GM23248 (cell line): ENCODE measurements at places on chromosomes 3 and 15. TPM values are rescaled to one million over a fixed set of nuclear protein-coding genes. Genes with fewer than 3 reads are reported as not detected.
A peak's percentile ranks its signal among the peaks of the same experiment; 100 is the strongest.

DNA sequence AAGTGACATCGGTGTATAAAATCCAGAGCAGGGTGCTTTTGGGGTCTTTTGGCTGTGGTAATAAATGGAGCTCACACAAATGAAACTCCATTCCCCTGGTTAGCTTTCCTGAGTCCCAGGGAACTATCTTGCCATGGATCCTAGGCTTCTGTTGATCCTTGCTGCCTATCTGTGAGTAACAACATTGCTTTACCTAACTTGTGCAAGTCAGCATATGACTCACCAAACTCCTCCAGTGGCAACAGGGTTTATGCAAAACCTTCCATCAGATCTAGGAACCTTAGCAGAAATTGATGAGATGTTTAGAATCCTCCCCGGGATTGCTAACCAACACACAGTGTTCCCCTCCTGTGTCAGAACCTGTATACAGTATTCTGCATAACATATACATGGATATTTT lies 105.4 kb downstream of the SCAPER start:
- H3K4me3 ChIP-seq: no peak overlapping the region
- peak; percentile 80 for DNase-seq
- H3K27ac ChIP-seq: no peak overlapping the region
- H3K36me3 ChIP-seq: no peaks in the 10 kb centered on the region; the same call in 1 of the 2 replicates

DNA sequence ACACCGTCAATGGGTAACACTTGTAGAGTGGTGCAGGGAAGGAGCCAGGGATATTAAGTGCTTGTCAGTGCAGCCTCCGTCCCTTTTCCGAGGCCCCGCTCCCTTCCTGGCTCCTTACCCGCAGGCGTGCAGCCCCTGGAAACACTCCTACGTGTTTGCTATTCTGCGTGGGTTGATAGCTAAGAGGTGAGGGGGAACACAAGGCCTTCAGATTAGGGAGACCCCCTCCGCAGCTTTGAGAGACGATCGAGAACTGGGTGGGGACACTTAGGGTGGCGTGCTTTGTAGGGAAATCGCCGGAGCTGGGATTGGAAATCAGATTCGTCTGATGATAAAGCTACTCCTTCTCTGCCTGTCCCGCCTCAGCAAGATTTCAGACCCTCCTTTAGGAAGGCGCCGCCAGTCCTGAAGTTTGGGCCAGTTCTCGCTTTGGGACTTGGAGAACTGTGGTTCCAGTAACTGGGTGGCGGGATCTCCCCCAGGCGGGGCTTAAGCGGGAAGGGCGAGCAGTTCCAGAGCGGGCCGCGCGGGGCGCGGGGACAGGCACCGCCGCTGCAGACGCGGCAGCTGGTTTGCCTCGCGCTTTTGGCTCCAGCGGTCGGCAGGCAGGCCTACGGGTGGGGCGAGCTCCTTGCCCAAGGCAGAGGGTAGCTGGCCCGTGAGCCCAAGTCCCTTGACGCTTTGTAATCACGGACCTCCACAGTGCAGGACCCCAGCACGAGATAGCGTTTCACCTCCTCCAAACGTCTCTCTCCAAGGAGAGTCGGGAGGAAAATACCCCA lies 8.0 kb upstream of the FAM107A start:
- H3K36me3 ChIP-seq: no peaks in the 10 kb centered on the region
- peak; percentile 91 for DNase-seq
- peak overlapping the region; percentile 84 for H3K4me3 ChIP-seq
- peaks cover 20% of the 10 kb centered on the region for H3K27me3 ChIP-seq

DNA sequence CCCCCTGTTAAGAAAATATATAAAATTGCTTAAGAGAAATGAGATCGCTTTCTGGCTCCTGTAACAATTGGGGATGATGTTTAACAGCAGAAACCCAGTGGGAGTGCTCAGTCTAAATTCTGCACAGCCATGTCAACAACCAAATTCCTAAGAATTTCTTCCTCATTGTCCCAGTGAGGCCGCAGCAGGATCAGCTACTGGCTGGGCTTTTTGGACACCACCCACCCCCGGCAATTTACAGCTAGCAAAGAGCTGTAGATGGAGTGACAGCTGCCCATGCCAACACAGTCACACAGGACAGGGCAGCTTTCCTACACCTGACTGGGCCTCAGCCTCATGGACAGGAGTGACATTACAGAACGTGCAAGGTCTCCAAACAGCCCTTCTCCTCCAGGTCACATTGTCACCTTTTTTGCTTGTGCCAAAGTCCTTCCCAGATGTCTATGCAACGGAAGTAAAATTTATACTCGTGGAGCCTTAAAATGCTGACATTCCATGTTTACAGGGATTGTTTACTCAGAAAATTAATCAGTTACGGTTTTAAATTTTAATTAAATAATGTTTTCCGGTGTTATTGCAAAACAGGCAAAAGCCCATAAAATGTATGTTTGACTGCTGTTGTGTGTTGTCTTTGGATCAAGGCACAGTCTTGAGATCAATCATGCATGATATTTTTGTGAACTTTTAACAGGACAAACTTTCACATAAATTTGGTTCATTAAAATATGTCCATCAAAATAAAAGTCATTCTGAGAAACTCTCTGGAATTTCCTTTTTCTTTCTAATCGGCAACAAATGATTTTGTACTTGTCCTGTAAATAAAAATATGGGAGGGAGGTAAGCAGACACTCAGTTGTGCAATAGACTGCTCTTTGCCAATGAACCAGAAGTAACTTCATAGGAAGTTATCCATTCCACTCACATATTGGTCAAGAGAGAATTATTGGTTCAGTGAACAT lies 943.2 kb downstream of the MCTP2 start:
- no peak overlapping the region for H3K4me3 ChIP-seq
- peak; percentile 44 for DNase-seq
- no peaks in the 10 kb centered on the region for H3K36me3 ChIP-seq

DNA sequence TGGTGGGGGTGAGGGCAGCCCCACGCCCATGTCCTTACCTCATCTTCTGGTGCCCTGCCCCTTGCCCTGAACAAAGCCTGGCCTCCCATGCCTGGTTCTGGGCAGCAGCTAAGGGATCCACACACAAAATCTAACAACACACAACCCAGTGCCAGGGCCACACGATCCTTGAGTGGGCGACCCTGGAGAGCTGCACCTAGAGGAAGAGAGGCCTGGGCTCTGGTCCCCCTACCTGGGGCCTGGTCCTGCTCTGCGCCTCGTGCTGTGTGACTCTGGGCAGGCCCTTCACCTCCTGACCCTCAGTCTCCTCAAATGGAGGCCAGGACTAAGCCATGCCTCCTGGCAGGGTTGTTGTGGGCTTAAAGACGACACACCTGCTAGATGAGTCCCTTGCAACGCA lies 20.0 kb upstream of the C3orf22 start:
- H3K4me3 ChIP-seq: no peak overlapping the region
- no peaks in the 10 kb centered on the region for H3K4me1 ChIP-seq
- H3K36me3 ChIP-seq: no peaks in the 10 kb centered on the region
- DNase-seq: no peak
- peaks cover 6% of the 10 kb centered on the region; the same call in 1 of the 2 replicates for H3K27me3 ChIP-seq

DNA sequence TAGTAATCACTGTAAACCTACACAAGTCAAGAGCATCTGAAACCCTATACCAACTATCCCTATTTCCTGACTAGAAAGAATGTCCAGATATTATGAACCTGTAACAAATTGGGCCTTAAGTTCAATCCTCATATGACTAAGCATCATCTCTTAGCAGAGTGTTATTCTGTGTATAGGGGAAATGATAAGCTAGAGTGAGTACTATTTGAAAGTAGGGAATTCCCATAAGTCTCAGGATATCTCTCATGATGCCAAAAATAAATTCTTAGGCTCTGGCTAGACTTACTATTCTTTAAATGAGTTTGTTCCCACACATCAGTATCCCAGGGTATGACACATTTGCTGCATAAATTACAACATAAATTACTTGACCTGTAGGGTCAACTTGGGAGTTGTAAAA lies 15.3 kb downstream of the MRPL47 start:
- H3K4me3 ChIP-seq: no peak overlapping the region
- DNase-seq: peak; percentile 23
- H3K27me3 ChIP-seq: no peaks in the 10 kb centered on the region
- H3K27ac ChIP-seq: no peak overlapping the region
- H3K36me3 ChIP-seq: peaks cover 80% of the 10 kb centered on the region

- peaks cover 15% of the 10 kb centered on the region for H3K4me1 ChIP-seq
- H3K4me3 ChIP-seq: no peak overlapping the region
- DNase-seq: no peak
- H3K27ac ChIP-seq: no peak overlapping the region
Observed at GRCh38 chr3:23952646-23953045, 7.6 kb downstream of the NR1D2 start.

GRCh38 chr3:140530131-140530530 lies 147.7 kb upstream of the TRIM42 start:
- no peak for DNase-seq
- H3K27me3 ChIP-seq: no peaks in the 10 kb centered on the region; the same call in 1 of the 2 replicates
- no peak overlapping the region for H3K4me3 ChIP-seq
- H3K27ac ChIP-seq: no peak overlapping the region

DNA sequence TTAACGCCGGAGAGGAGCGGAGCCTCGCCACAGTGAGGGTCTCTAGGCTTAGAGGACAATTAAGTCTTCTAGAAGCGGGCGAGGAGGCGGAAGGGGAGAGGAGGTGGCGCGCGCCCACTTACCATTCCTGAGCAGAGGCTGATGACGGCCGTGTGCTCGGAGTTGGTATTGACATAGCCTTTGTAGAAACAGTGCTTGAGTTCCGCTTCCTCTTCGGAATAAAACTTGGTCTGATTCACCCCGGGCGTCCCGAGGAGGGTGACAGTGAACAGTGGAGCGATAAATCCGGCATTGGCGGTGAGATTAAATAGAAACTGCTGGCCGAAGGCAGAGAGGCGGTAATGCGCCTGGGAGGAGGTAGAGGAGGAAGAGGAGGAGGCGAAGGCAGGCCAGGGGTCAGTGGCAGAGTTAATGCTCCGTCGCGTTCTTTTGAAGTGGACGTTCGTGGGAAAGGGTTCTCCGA lies 1.3 kb downstream of the ADAMTS9 start:
- H3K4me1 ChIP-seq: 0 out of 2 replicates have a peak, but pooled peaks cover 5% of the 10 kb centered on the region
- peak overlapping the region; percentile 91 for H3K4me3 ChIP-seq
- H3K27ac ChIP-seq: peak overlapping the region; percentile 87
- no peaks in the 10 kb centered on the region for H3K27me3 ChIP-seq

- DNase-seq: no peak
- no peaks in the 10 kb centered on the region for H3K27me3 ChIP-seq
- no peak overlapping the region for H3K4me3 ChIP-seq
- no peak overlapping the region for H3K27ac ChIP-seq
- peaks cover 12% of the 10 kb centered on the region for H3K4me1 ChIP-seq
Observed at GRCh38 chr3:53039376-53039752, 6.5 kb downstream of the SFMBT1 start.

DNA sequence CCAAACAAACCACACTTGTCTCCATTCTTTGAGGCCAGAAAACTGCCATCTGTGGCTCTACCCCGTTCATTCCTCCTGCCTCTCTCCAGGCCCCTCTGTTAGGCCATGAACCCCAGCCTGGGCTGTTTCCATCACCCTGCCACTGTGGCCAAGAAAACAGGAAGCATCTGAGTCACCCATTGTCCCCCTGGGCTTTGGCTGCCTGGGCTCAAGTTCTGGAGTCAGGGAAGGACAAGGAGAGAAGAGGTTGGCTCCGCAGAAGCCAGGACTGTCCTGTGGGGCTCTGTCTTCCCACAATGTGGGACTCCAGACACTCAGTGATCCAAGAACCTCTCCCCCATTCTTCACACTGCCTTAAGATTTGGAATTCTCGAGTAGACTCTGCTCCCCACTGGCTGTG lies 14.8 kb upstream of the LCTL start:
- H3K36me3 ChIP-seq: no peaks in the 10 kb centered on the region
- no peak overlapping the region for H3K27ac ChIP-seq
- H3K27me3 ChIP-seq: no peaks in the 10 kb centered on the region
- no peak overlapping the region for H3K4me3 ChIP-seq
- peaks cover 8% of the 10 kb centered on the region for H3K4me1 ChIP-seq

GRCh38 chr3:158737976-158738615 lies 5.8 kb upstream of the RARRES1 start:
- DNase-seq: no peak
- H3K4me3 ChIP-seq: no peak overlapping the region
- H3K36me3 ChIP-seq: no peaks in the 10 kb centered on the region
- H3K27ac ChIP-seq: no peak overlapping the region

GRCh38 chr3:47989981-47990440 lies 26.2 kb downstream of the MAP4 start:
- peak; percentile 96 for DNase-seq
- peaks cover 18% of the 10 kb centered on the region; the same call in 1 of the 2 replicates for H3K36me3 ChIP-seq
- H3K4me1 ChIP-seq: peaks cover 16% of the 10 kb centered on the region
- H3K27ac ChIP-seq: peak overlapping the region; percentile 14; the same call in 1 of the 2 replicates
- H3K27me3 ChIP-seq: no peaks in the 10 kb centered on the region
- no peak overlapping the region for H3K4me3 ChIP-seq

GRCh38 chr3:107283948-107284347 lies 93.3 kb upstream of the CCDC54 start:
- H3K4me1 ChIP-seq: peaks cover 16% of the 10 kb centered on the region
- no peak for DNase-seq
- H3K27ac ChIP-seq: no peak overlapping the region
- no peaks in the 10 kb centered on the region for H3K36me3 ChIP-seq
- H3K27me3 ChIP-seq: no peaks in the 10 kb centered on the region
- no peak overlapping the region for H3K4me3 ChIP-seq

GRCh38 chr15:70142322-70143191 lies 44.8 kb upstream of the TLE3 start:
- no peaks in the 10 kb centered on the region for H3K36me3 ChIP-seq
- no peak overlapping the region for H3K27ac ChIP-seq
- no peaks in the 10 kb centered on the region for H3K4me1 ChIP-seq
- peak; percentile 59 for DNase-seq

DNA sequence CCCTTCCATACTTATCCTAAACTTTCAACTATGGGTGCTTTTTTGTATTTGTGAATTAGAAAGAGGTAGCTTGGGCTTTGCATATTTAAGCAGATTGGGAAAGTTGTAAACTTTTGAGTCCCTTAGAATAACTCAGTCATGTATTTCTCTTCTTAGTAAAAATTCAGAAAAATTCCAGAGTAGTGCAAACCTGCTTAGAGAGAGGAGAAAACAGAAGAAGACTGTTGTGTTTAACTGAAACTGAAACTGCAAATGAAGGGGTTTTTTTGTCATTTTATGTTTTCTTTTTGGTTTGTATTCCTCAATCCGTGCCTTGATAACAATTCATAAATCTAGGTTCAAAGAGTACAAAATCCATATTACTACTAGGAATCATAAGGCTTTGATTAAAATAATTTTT lies 31.3 kb downstream of the CD200 start:
- DNase-seq: no peak
- no peaks in the 10 kb centered on the region for H3K4me1 ChIP-seq
- H3K36me3 ChIP-seq: no peaks in the 10 kb centered on the region
- H3K27ac ChIP-seq: no peak overlapping the region
- H3K4me3 ChIP-seq: no peak overlapping the region

- no peak overlapping the region for H3K4me3 ChIP-seq
- no peak overlapping the region for H3K27ac ChIP-seq
- H3K27me3 ChIP-seq: peaks cover 10% of the 10 kb centered on the region
- no peaks in the 10 kb centered on the region for H3K4me1 ChIP-seq
Observed at GRCh38 chr15:52715411-52715810, 36.2 kb upstream of the ATOSA start.

- no peaks in the 10 kb centered on the region for H3K36me3 ChIP-seq
- no peaks in the 10 kb centered on the region for H3K27me3 ChIP-seq
- H3K4me3 ChIP-seq: no peak overlapping the region
- no peak for DNase-seq
- no peaks in the 10 kb centered on the region for H3K4me1 ChIP-seq
- H3K27ac ChIP-seq: no peak overlapping the region
Observed at GRCh38 chr3:165279471-165279870, 83.3 kb upstream of the SLITRK3 start.

GABRB3 gene
- not detected in 2 replicates for total RNA-seq

TGM4 gene
- total RNA-seq: not detected in 2 replicates

GOLGA8K gene
- total RNA-seq: not detected in 2 replicates
